Lower leg skin (tissue), 4 donors: ENCODE measurements at places on chromosomes 3 and 15. TPM values are rescaled to one million over a fixed set of nuclear protein-coding genes. Genes with fewer than 3 reads are reported as not detected.

PPARG gene
- total RNA-seq = 10.1 TPM

CAPN3 gene
- 20.3 TPM for total RNA-seq

PRRT3 gene
- 3.2 TPM for total RNA-seq

PLA2G4F gene
- total RNA-seq = 174 TPM

DAPK2 gene
- 27.5 TPM for total RNA-seq

TERC gene
- 69.6 TPM for total RNA-seq

FETUB gene
- 8.3 TPM for total RNA-seq

SGO1 gene
- total RNA-seq = 2.2 TPM

HACD3 gene
- 36.6 TPM for total RNA-seq

GOLGA6A gene
- total RNA-seq = not detected

BDH1 gene
- 56.3 TPM for total RNA-seq

CMTM8 gene
- total RNA-seq = 11.2 TPM

BOC gene
- 72.9 TPM for total RNA-seq

RTP3 gene
- total RNA-seq = not detected

TMEM207 gene
- not detected for total RNA-seq

MYH15 gene
- total RNA-seq = 0.88 TPM

GOLGA8H gene
- 0.49 TPM for total RNA-seq

IDH3A gene
- total RNA-seq = 55.5 TPM

HTR3E gene
- total RNA-seq = not detected

CILP gene
- 14.6 TPM for total RNA-seq
